ENCODE measurements at places on chromosomes 11 and 22.

DNA sequence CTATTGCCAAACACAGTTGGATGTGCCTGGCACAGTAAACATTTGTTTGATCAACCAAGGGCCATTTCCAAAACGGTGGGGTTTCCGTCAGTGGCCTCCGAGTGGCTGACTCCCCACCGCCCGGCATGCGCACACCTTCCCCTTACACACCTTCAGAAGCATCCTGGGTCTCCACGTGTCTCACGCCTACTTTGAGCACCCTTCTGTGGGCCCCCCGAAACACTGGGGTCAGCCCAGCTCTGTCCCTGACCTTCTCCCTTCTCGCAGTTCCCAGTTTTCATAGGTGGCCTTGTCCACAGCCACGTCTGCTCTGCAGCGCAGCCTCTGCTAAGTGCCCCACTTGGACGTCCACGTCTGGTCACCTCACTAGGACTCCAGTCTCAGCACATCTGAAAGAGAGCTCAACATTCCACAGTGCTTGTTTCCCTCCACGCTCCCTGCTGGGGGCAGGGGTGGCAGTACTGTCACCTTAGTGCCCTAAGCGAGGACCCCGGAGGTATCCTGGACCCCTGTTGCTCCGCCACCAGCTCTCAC, 13.2 kb upstream of the SHANK2 start:
- H3K36me3 ChIP-seq: no peaks in the 10 kb centered on the region
- peaks cover 2% of the 10 kb centered on the region for H3K27me3 ChIP-seq
- no peak for DNase-seq

GRCh38 chr22:36684841-36685240, 18.7 kb downstream of the CACNG2 start:
- H3K4me1 ChIP-seq: peaks cover 20% of the 10 kb centered on the region
- DNase-seq: no peak
- H3K27ac ChIP-seq: no peak overlapping the region
- H3K36me3 ChIP-seq: no peaks in the 10 kb centered on the region

DNA sequence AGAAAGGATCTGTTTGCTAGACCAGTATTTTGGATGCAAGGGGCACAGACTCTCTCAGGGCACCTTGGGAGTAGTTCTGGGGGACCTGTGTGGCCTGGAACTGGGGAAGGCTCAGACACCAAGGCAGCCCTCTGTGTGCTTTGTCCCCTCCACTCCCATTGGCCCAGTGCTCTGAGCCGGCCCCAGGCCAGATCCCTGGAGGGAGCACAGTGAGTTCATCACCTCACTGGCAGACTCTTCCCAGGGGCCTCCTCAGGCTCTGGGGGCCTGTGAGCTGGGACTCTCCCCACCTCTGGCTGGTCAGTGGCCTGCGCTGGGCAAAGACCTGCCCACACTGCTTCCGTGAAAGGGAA, 51.7 kb downstream of the CHRDL2 start:
- peaks cover 4% of the 10 kb centered on the region for H3K27me3 ChIP-seq
- H3K4me1 ChIP-seq: no peaks in the 10 kb centered on the region
- H3K36me3 ChIP-seq: no peaks in the 10 kb centered on the region
- no peak overlapping the region for H3K4me3 ChIP-seq
- H3K27ac ChIP-seq: no peak overlapping the region
- DNase-seq: no peak

- no peak overlapping the region for H3K27ac ChIP-seq
- no peaks in the 10 kb centered on the region for H3K36me3 ChIP-seq
- H3K27me3 ChIP-seq: no peaks in the 10 kb centered on the region
- no peak overlapping the region for H3K4me3 ChIP-seq
These were observed 49.2 kb downstream of the LIF start for GRCh38 chr22:30197389-30197788.

GRCh38 chr11:70128435-70128906, 50.4 kb downstream of the ANO1 start:
- no peak for DNase-seq
- peaks cover 12% of the 10 kb centered on the region for H3K4me1 ChIP-seq
- no peak overlapping the region for H3K27ac ChIP-seq
- no peaks in the 10 kb centered on the region for H3K36me3 ChIP-seq
- peaks cover 6% of the 10 kb centered on the region for H3K27me3 ChIP-seq

- no peak overlapping the region for H3K4me3 ChIP-seq
- no peak overlapping the region for H3K27ac ChIP-seq
- DNase-seq: no peak
- peaks cover 25% of the 10 kb centered on the region for H3K4me1 ChIP-seq
- no peaks in the 10 kb centered on the region for H3K27me3 ChIP-seq
- H3K36me3 ChIP-seq: no peaks in the 10 kb centered on the region
These were observed 15.9 kb downstream of the LSP1 start for GRCh38 chr11:1868636-1869291.

GRCh38 chr11:57358991-57359390, 20.8 kb downstream of the P2RX3 start:
- no peaks in the 10 kb centered on the region for H3K36me3 ChIP-seq
- H3K27ac ChIP-seq: no peak overlapping the region
- H3K27me3 ChIP-seq: no peaks in the 10 kb centered on the region
- peaks cover 4% of the 10 kb centered on the region for H3K4me1 ChIP-seq
- no peak for DNase-seq

- H3K4me1 ChIP-seq: peaks cover 14% of the 10 kb centered on the region
- no peak overlapping the region for H3K27ac ChIP-seq
- H3K4me3 ChIP-seq: no peak overlapping the region
- no peaks in the 10 kb centered on the region for H3K27me3 ChIP-seq
- no peaks in the 10 kb centered on the region for H3K36me3 ChIP-seq
These were observed 15.5 kb downstream of the C11orf91 start for GRCh38 chr11:33685082-33685481.

DNA sequence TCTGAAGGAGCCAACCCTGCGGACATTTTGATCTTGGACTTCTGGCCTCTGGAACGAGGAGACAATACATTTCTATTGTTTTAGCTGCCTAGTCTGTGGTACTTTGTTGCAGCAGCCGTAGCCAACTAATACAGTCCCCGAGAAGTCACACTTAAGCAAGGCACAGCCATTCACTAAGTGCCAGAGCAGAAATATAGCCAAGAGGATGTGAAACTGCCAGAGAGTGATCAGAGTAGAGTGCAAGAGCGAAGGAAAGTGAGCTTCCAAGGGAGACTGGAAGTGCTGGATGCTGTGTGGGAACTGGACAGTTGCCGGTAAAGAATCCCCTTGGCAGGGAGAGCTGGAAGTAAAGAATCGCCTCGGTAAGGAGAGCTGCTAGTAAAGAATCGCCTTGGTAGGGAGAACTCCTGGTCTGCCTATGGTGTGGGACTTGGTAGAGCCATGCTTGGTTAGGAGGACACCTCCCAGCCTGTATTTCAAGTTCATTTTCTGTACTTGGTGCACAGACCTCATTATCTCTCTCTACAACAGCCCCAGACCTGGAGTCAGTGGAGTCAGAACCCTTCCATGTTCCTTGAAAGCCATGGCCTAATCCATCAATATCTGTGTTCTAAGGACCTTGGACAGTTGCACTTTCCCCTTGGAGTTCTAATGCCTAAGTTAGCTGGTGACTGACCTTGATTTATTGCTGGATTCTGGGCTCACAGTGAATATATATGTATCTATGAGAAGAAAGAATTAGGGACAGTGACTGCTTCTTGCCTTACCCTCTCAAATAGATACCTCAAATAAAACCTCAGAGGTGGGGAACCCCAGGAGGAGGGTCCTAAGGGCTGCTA, 162.1 kb downstream of the LDLRAD3 start:
- DNase-seq: no peak
- peaks cover 35% of the 10 kb centered on the region for H3K4me1 ChIP-seq
- peak overlapping the region; percentile 96 for H3K27ac ChIP-seq
- no peaks in the 10 kb centered on the region for H3K27me3 ChIP-seq
- H3K4me3 ChIP-seq: no peak overlapping the region

GRCh38 chr11:34446386-34446785, 7.7 kb downstream of the CAT start:
- no peaks in the 10 kb centered on the region for H3K4me1 ChIP-seq
- H3K36me3 ChIP-seq: no peaks in the 10 kb centered on the region

DNA sequence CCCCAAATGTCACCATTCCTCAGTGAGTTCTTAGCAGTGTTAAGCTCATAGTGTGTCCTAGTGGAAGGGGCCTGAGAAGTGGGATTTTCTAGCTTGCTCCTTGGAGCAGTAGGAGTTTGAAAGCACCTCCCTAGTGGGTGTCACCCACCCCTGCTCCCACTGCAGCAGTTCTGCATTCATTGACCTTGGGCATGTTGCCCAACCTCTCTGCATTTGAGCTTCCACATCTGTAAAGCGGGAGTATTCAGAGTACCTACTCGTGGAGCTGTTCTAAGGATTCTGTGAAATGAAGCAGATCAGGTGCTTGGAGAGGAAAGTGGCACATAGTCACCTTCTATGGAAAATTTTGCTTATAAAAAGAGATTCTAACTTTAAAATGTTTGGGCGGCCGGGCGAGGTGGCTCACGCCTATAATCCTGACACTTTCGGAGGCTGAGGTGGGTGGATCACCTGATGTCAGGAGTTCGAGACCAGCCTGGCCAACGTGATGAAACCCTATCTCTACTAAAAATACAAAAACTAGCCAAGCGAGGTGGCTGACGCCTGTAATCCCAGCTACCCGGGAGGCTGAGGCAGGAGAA, 16.9 kb downstream of the LMO2 start:
- H3K4me1 ChIP-seq: peaks cover 5% of the 10 kb centered on the region
- no peak overlapping the region for H3K27ac ChIP-seq
- peaks cover 11% of the 10 kb centered on the region for H3K27me3 ChIP-seq
- no peaks in the 10 kb centered on the region for H3K36me3 ChIP-seq
- no peak for DNase-seq
- H3K4me3 ChIP-seq: no peak overlapping the region

GRCh38 chr11:13358596-13359270, 81.1 kb downstream of the BMAL1 start:
- peaks cover 3% of the 10 kb centered on the region for H3K4me1 ChIP-seq
- no peaks in the 10 kb centered on the region for H3K27me3 ChIP-seq
- H3K27ac ChIP-seq: no peak overlapping the region

GRCh38 chr11:15851051-15851498, 505.3 kb downstream of the SOX6 start:
- H3K4me1 ChIP-seq: peaks cover 9% of the 10 kb centered on the region
- DNase-seq: no peak
- no peaks in the 10 kb centered on the region for H3K36me3 ChIP-seq

DNA sequence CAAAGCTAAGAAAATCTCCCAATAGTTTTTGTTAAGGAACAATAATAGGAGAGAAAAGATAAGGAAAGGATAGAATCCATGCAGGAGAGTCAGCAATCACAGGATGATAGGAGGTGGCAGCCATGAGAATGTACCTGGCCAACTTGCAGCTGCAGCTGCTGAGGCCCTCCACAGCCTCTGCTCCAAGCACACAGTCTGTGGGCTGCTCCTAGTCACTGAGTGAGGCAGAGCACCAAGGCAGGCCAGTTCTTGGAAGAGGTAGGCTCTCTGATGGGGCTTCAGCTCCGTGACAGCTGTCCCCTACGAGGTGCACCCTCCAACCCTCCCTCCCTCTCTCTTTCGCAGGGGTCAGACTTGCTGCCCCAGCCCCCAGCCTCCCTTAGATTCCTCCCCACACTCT, 5.5 kb upstream of the KCNJ1 start:
- no peak for DNase-seq
- no peaks in the 10 kb centered on the region for H3K36me3 ChIP-seq
- H3K27me3 ChIP-seq: no peaks in the 10 kb centered on the region
- peaks cover 11% of the 10 kb centered on the region for H3K4me1 ChIP-seq
- H3K4me3 ChIP-seq: no peak overlapping the region

GRCh38 chr22:19674129-19674928, 40.0 kb upstream of the SEPTIN5 start:
- no peak overlapping the region for H3K4me3 ChIP-seq
- H3K36me3 ChIP-seq: no peaks in the 10 kb centered on the region
- H3K27me3 ChIP-seq: no peaks in the 10 kb centered on the region
- no peak for DNase-seq
- no peak overlapping the region for H3K27ac ChIP-seq

GRCh38 chr11:94705891-94706615, 62.1 kb upstream of the AMOTL1 start:
- peaks cover 9% of the 10 kb centered on the region for H3K4me1 ChIP-seq
- H3K27me3 ChIP-seq: no peaks in the 10 kb centered on the region
- no peak overlapping the region for H3K4me3 ChIP-seq
- no peak for DNase-seq

DNA sequence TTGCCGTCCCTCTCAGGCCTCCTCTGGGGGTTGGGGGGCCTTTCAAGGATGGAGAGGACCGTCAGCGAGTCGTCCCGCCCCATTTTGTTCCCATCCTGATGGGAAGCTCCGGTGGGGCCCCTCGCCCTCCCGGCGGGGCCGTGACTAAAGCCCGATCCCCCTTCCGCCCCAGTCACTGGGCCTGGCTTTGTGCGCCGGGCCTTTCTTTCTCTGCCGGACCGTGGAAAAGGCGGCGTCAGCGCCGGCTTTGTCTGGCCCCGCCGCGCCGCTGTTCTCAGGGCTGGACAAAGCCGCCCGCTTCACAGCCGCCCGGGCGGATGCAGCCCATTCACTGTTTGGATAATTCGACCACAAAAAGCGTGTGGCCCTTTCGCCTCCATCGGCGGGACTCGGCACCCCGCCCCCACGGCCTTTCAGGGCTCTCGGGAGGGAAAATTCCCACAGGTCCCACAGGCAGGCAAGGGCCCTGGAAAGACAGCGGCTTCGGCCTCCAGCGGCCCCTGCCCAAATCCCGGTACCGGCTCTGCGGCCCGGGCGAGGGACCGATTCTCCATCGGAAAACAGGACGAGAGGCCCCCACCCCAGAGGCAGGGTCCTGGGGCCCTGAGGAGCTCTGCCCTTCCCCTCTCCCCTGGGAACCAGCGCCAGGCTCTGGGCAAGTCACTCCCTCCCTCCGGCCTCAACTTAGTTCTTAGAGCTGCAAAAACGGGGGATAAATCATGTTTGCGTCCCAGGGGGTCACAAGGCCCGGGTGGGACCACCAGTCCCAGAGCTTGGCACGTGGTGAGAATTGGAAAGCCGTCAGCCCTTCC, 87.2 kb downstream of the WNT7B start:
- peak overlapping the region; percentile 96 for H3K27ac ChIP-seq
- peaks cover 7% of the 10 kb centered on the region for H3K27me3 ChIP-seq
- no peak overlapping the region for H3K4me3 ChIP-seq
- H3K36me3 ChIP-seq: peaks cover 2% of the 10 kb centered on the region
- H3K4me1 ChIP-seq: peaks cover 29% of the 10 kb centered on the region
- peak; percentile 70 for DNase-seq

GRCh38 chr22:28582806-28583205, 96.8 kb downstream of the TTC28 start:
- DNase-seq: no peak
- no peak overlapping the region for H3K4me3 ChIP-seq
- H3K27ac ChIP-seq: no peak overlapping the region
- no peaks in the 10 kb centered on the region for H3K27me3 ChIP-seq

DNA sequence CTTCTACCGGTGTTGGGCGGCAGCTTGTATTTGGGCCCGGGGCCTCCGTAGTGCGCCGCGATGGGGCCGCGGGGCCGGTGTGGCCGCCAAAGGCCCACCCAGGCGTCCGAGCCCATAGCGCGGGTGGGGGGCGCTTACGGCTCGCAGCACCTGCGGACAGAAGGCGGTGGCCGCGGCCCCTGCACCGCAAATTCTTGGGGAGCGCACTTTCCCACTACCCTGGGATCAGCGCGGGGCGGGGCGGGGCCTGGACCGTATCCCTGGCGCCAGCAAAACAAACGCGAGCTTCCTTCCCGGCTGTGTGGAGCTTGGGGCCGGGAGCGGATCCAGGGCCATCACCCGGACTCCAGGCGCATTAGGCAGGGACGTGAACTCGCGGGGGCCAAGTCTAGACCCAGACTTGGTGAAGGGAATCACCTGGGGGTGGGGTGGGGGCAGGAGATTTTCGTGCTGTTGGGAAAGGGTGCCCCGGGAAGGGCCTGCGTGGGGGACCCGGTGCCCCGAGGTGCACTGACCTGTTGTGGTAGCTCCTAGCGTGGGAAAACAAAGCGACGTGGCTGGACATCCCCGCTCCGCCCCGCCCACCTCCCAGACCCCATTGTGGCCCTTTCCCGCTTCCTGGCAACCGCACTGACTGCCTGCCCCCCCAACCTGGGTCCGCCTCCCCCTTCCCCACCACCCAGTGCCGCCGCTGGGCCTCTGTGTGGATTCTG, 2.3 kb upstream of the TYMP start:
- H3K4me3 ChIP-seq: peak overlapping the region; percentile 55
- no peaks in the 10 kb centered on the region for H3K36me3 ChIP-seq

Data from neuronal stem cell (in vitro differentiated cells).